ENCODE measurements at places on chromosomes 3 and 15. TPM values are rescaled to one million over a fixed set of nuclear protein-coding genes. Genes with fewer than 3 reads are reported as not detected.
A peak's percentile ranks its signal among the peaks of the same experiment; 100 is the strongest.

NEK11 gene
- 9.8 TPM for total RNA-seq

CEMIP gene
- total RNA-seq = 0.70 TPM

SV2B gene
- total RNA-seq = 0.14 TPM

WDR93 gene
- total RNA-seq = 0.34 TPM

DNA sequence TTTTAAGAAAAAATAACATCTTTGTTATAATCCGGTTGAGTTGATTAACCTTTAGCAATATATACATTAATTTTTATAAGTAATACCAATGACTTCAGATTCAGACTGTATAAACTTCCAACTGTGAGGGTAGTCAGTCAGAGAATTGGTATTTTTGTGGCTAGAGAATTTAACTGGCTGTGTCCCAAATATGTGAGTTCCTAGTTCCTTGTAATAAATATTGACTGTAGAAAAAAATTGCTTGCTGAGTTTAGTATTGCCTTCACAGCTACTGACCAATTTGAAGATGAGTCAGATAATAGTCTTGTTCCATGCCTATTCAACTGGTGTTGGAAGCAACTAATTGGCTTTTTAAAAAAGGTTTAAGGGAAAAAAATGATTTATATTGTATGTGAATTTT lies 210.8 kb downstream of the GAP43 start:
- no peak overlapping the region for H3K27ac ChIP-seq
- no peaks in the 10 kb centered on the region for H3K27me3 ChIP-seq
- H3K36me3 ChIP-seq = no peaks in the 10 kb centered on the region
- peaks cover 4% of the 10 kb centered on the region for H3K4me1 ChIP-seq
- no peak for DNase-seq

DNA sequence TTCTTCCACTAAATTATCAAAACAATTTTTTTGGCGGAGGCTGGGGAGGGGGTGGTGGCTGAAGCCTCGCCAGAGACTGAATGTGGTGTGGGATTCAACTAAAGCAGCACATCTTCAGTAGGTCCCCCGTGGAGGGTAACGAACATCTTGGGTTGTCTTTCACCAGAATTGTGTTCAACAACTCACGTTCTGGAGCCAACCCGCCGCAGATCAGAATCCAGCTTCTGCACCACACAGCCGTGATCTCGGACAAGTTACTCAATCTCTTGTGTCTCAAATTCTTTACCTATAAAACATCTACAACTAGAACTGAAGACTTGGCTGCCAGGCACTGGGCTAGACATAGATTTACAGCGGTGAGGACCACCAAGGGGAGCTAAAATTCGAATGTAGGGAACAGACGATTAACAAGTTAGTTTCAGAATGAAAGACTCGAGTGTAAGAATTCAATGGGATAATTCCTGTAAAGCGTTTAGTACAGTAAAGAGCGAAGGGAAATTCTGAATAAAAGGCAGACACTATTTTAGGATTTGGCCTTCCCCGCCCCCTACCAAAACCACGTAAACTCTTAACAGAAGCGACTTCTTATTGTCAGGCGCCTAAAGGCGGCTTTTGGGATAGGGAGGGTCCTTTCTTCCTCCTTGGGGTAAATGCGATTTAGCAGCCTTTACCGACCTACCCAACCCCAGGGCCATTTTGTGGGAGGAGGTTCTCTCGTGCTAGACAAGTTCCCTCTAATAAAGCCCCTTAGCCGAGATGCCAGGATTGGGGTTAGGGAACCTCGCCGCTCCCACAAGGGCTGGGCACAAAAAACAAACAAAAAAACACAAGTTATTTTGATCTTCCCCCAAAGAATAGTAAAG lies 697 bp upstream of the RAB5A start:
- DNase-seq = no peak
- H3K4me3 ChIP-seq = peak overlapping the region; percentile 99
- peak overlapping the region; percentile 100 for H3K27ac ChIP-seq
- H3K36me3 ChIP-seq = peaks cover 7% of the 10 kb centered on the region
- H3K4me1 ChIP-seq = peaks cover 30% of the 10 kb centered on the region

DNA sequence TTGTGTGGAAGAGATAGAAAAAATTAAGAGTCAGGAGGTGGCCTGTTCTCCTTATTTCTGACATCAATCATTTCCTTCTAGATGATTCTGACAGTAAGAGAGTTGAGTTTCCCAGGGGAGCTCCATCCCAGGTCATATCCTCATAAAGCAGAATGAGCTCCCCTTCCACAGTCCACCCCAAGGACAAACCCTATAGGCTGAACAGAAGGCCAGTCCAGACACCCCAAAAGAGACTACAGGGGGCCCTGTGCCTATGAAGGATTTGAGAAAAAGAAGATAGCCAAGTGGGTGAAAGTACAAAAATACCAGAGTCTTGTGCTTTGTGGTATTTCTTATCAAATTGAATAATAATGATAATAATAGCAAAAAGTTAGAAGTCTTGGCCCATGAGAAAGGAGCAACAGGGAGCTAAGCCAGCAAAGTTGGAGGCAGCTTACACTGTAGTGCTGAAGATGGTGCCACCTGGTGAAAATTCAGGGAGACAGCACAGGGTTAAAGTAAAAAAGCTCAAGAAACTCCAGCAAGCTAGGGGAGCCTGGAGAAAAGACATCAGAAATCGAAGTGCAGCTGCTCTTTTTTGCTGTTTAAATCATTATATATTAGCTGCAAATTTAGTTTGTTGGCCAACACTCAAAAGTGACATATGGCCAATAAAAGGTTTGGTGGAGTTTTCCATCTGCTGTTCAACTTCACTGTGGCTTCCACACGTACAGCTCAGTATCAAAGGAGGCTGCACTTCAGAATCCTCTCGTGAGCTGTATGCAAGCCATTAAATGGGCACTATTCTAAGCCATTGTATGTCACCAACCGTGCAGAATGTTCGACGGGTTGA lies 35.8 kb upstream of the SLC24A5 start:
- H3K4me1 ChIP-seq = peaks cover 17% of the 10 kb centered on the region
- no peak overlapping the region for H3K27ac ChIP-seq
- no peaks in the 10 kb centered on the region for H3K36me3 ChIP-seq
- H3K4me3 ChIP-seq = no peak overlapping the region
- DNase-seq = no peak
- no peaks in the 10 kb centered on the region for H3K27me3 ChIP-seq

GRCh38 chr15:87755226-87755625 lies 501.3 kb downstream of the NTRK3 start:
- H3K36me3 ChIP-seq = no peaks in the 10 kb centered on the region
- H3K4me3 ChIP-seq = no peak overlapping the region
- peaks cover 34% of the 10 kb centered on the region for H3K4me1 ChIP-seq
- peaks cover 15% of the 10 kb centered on the region for H3K27me3 ChIP-seq
- H3K27ac ChIP-seq = no peak overlapping the region
- no peak for DNase-seq

GRCh38 chr3:188170461-188171459 lies 16.8 kb downstream of the LPP start:
- peaks cover 9% of the 10 kb centered on the region for H3K4me1 ChIP-seq
- H3K36me3 ChIP-seq = peaks cover 3% of the 10 kb centered on the region
- H3K4me3 ChIP-seq = no peak overlapping the region
- no peak for DNase-seq
- H3K27me3 ChIP-seq = no peaks in the 10 kb centered on the region
- H3K27ac ChIP-seq = no peak overlapping the region

GRCh38 chr3:175287361-175287963 lies 428.3 kb downstream of the NAALADL2 start:
- H3K4me1 ChIP-seq = peaks cover 22% of the 10 kb centered on the region
- no peaks in the 10 kb centered on the region for H3K27me3 ChIP-seq
- no peak overlapping the region for H3K4me3 ChIP-seq
- no peak for DNase-seq
- no peak overlapping the region for H3K27ac ChIP-seq

DNA sequence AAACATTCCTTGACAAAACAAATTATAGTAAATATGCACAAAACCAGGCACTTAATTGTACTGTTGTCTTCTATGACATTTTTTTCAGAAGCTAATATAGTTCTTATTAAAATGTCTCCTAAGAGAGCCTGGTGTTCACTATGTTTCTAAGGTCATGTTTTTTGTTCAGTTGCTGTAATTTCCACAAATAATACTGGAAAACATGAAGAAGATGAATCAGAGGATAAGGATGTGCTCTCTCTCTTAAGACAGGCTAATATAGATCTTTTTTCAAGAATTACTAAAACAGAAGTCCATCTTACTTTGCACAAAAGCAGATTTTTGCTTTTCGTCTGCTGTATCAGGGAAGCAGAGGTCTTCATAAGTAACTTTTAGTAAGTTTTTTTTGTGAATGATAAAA lies 823.0 kb upstream of the NECTIN3 start:
- no peak for DNase-seq
- no peak overlapping the region for H3K4me3 ChIP-seq
- H3K4me1 ChIP-seq = no peaks in the 10 kb centered on the region
- no peak overlapping the region for H3K27ac ChIP-seq

Data from mesothelial cell of epicardium (in vitro differentiated cells).